PC-9 (cell line): ENCODE measurements at places on chromosomes 6 and 20. TPM values are rescaled to one million over a fixed set of nuclear protein-coding genes. Genes with fewer than 3 reads are reported as not detected.

LRFN2 gene
- total RNA-seq: not detected in 2 replicates

DNA sequence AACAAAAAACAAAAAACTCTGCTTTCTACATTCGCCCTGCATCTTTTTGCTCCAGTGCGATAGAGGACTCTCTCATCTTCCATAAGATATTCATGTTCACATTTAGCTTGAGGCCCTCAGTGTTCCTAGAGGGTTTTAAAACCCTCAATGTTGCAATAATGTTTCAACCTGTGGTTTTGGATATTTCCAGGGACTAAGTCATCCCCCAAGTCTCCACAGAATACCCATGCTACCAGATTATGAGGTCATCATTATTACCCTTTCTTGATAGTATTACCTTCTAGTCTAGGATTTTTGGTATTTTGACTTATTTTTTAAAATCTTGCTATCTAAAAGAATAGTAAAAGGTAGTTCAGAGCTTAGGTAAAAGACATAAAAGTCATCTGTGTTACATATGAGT is 480.5 kb upstream of the ID4 start:
- no peak for DNase-seq
- no peak overlapping the region for H3K27ac ChIP-seq
- H3K27me3 ChIP-seq: no peaks in the 10 kb centered on the region

RNF217 gene
- total RNA-seq: 38.3 and 42.3 TPM in 2 replicates

CLVS2 gene
- total RNA-seq: not detected in 2 replicates

DNA sequence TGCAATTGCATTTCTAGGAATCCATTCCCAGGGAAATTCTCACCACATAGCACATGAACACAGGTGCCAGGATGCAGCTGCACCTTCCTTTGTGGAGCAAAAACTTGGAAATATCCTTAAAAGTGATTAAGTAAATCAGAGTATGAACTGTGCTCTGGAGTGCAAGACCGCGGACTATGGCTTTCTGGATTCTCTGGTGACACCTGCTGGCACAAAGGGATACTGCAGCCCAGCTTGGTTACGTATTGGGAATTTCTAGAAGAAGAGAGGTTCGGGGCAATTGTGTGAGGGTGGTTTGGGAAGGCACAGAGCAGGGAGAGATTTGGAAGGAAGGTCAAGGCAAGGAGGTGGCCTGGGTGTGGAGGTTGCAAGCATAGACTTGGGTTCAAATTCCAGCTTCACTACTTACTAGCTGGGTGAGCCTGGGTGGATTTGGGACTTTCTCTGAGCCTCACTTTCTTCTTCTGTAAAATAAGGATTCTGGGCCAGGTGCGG is 15.9 kb upstream of the PEDS1 start:
- H3K4me1 ChIP-seq: peaks cover 47% of the 10 kb centered on the region
- H3K27ac ChIP-seq: no peak overlapping the region
- no peaks in the 10 kb centered on the region for H3K27me3 ChIP-seq

DNA sequence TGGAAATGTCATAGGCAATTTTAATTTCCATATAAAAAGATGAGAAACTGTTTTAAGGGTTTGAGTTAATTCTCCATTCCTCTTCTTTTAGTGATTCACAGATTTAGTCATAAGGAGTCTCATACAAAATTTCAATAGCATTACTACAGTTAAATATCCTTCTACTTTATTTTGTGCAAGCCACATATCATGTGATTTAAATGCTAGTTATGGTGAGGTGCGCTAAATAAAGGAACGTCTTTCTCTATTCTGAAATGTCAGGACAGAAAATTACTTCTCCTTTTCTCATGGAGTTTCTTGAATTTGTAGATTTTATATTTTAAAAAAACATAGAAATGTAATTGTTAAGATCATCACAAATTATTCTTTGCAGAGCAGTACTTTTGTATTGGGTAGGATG is 50.0 kb upstream of the SUPT3H start:
- H3K27me3 ChIP-seq: no peaks in the 10 kb centered on the region
- H3K4me3 ChIP-seq: no peak overlapping the region
- no peaks in the 10 kb centered on the region; the same call in 1 of the 2 replicates for H3K36me3 ChIP-seq
- H3K4me1 ChIP-seq: 0 out of 2 replicates have a peak, but pooled peaks cover 4% of the 10 kb centered on the region
- DNase-seq: no peak
- H3K27ac ChIP-seq: no peak overlapping the region
